Natural killer cell (primary cell): ENCODE measurements at places on chromosomes 12 and 14. TPM values are rescaled to one million over a fixed set of nuclear protein-coding genes. Genes with fewer than 3 reads are reported as not detected.

The WDHD1 gene
- 5.3 TPM for total RNA-seq

The KRT74 gene
- 0.38 TPM for total RNA-seq

The PPP1R3E gene
- total RNA-seq = 27.8 TPM

The USP30 gene
- total RNA-seq = 20.1 TPM

The B4GALNT1 gene
- 0.48 TPM for total RNA-seq

The FAM90A1 gene
- 0.28 TPM for total RNA-seq

The WNT5B gene
- not detected for total RNA-seq

The HOXC6 gene
- total RNA-seq = not detected

The CIT gene
- total RNA-seq = 3.6 TPM

The AQP2 gene
- total RNA-seq = not detected

The SLC7A7 gene
- total RNA-seq = 9.6 TPM

The RFX4 gene
- not detected for total RNA-seq

The GRIP1 gene
- total RNA-seq = 1.7 TPM

The BMAL2 gene
- total RNA-seq = 0.19 TPM

The GALNT16 gene
- total RNA-seq = not detected
